ENCODE measurements at places on chromosomes 11 and 22.
A peak's percentile ranks its signal among the peaks of the same experiment; 100 is the strongest.

DNA sequence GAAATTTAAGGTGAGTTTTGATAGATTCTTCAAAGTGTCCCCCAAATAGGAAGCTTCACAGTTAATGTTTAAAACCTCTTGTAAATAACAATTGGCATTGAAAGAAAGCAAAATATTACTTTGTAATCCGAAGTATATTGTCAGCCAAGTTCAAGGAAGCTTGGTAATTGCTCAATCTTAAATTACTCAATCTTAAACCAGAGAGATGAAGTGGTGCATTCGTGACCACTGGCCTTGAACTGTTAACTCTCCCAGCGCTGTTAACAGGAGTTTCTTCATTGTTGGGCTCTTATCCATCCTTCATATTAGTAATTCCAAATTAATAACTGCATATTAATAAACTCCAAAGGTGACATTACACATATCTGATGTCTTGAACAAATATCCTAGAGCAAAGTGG is 20.6 kb upstream of the FDX1 start:
- no peak for DNase-seq

DNA sequence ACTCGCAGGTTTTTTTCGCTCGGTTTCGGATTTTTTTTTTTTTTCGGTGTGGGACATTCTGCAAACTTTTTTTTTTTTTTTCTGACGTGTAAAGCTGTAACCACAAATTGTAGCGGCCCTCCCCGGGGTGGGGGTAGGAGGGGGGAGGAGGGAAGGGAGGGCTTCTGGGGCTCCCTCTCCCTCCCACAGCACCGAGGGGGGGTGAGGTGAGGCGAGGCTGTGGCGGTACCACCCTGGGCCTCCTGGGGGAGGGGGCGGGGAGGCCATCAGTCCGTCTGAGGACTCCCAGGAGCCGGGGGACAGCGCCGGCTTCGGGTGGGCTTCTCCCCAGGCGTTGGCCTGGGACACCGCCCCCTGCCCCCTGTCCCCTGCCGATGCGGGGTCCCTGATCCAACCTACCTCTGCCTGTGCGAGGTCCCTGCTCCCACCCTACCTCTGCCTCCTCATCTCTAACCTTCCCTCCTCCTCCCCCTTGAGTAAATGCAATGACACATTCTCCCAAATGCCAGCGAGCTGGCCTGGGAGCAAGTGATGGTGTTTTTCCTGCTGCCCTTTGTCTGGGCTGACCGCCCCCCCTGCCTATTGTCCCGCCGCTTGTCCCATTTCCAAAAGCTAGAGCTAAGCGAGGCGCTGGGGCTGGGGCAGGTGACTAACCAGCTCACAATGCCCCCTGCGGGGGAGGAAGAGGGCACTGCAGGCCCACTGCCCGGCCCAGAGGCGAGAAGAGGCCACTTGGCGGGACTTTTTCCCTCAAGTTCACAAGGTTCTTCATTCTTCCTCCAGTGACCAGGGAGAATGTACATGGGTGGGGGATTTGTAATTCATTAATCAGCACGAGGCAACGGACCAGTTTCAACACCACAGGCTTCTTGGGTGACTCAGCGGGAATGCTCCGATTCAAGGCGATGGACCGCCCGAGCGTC is 511 bp upstream of the CLCF1 start:
- DNase-seq: peak; percentile 99

- no peak for DNase-seq
Measured at GRCh38 chr11:8315954-8316353, 52.3 kb upstream of the LMO1 start.

DNA sequence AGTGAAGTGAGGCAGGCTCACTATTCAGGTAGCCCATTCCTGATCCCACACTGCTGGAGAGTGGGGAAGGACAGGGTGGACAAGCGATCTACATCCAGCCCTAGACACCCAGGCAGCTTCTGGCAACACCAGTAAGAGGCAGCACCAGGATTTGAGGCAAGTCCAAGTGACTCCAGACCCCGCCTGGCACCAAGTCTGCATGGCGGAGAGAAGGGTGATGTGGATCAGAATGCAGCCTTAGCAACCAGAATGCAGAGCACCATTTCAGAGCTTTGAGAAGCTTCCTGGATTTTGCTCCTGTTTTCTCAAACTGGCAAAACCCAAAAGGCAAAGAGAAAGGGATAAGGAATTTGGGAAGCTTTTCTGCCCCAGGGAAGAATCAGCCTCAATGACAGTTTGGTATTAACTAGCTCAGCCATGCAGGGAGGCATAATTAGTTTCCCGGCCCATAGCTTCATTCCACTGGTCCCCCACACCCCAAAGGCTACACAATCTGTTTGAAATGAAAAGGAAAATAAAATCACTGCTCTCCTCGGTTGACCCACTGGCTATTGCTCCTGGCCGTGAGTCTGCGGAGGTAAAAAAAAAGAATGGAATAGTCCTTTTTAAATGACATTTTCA is 17.3 kb downstream of the GALNT18 start:
- DNase-seq: no peak

- DNase-seq: no peak
Measured at GRCh38 chr11:17296852-17297559, 20.5 kb downstream of the NUCB2 start.

GRCh38 chr11:40328890-40329614 is 1130.4 kb downstream of the LRRC4C start:
- DNase-seq: peak; percentile 100
